ENCODE measurements at places on chromosomes 12 and 14.

DNA sequence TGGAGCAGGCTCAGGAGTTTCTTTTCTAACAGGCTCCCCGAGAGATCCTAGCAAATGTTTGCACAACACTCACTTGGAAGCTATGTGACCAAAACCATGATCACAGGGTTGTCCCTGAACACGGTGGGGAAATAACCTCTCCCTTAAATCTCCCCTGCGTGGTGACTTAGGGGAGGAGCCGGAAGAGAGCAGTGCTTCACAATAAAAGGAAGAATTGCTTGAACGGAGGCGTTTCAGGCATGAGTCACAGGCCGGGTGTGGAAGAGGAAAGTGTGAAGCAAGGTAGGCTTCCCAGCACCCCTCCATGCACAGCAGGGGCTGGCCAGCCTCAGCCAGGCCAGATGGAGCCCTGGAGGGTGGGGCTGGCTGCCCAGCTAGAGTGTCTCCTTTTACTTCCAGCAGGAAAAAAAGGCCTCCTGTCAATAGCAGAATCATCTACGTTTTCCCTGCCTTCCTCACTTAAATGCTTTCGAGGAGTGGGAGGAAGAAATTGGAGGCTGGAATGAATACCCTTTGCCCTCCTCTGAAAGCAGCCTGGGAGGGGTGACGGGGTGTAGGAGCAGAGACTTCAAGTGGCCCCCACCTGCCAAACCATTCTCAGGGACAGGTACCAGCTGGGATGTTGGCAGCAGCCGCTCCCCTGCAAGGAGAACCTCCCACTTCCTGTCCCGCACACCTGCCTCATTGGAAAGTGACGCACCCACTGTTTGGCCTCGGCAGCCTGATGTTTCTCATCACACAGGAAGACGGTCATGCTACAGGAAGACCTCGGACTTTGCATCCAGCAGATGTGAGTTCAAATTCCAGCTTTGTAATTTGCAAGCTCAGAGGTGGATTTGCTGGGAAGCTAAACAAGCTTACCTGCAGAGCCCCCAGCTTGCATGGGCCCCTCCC lies 30.1 kb upstream of the PPP2R5C start:
- H3K27ac ChIP-seq, result peak overlapping the region; percentile 34
- peak; percentile 86 for DNase-seq
- peaks cover 4% of the 10 kb centered on the region for H3K4me1 ChIP-seq
- no peak overlapping the region for H3K4me3 ChIP-seq
- no peaks in the 10 kb centered on the region for H3K27me3 ChIP-seq

DNA sequence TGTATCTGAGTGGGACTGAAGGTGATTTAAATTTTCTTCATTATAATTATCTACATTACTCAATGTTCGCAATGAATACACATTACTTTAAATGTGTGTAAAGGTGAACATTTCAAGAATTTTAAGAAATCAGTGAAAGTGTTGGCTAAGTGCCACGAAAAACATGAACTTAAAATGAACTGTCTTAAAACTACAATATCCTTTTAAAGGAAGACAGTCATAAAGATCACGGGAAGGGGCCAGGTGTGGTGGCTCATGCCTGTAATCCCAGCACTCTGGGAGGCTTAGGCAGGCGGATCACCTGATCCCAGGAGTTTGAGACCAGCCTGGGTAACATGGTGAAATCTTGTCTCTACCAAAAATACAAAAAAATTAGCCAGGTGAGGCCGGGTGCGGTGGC lies 11.2 kb downstream of the MOK start:
- no peak for DNase-seq
- H3K27me3 ChIP-seq, result no peaks in the 10 kb centered on the region
- no peaks in the 10 kb centered on the region for H3K36me3 ChIP-seq
- no peak overlapping the region for H3K4me3 ChIP-seq

DNA sequence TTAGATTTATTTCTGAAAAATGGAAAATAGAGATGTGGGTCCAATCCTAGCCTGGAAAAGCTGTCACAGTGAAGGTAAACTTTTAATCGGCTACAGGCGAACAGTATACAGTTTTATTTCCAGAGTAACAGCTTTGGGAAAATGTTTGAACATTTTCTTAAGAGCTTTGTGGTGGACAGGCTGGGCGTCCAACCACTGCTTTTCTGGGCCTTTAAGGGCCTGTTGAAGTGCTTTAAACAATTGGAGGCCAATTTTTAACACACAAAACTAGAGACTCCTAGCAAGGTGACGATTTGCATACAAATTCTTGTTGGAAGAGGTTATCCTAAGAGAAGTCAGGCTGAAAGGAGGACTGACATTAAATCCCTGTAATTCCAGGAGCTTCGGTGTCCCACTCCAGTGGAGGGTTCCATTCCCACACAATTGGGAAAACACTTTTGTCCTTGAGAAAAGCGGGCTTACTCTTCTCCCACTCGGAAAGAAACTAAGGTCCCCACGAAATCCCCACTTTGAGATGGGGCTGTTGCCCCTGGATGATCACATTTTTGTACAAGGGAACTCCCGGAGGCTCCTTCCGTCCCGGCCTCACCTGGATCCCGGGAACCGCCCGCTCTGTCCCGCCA lies 26.9 kb downstream of the BCL11B start:
- peak; percentile 58 for DNase-seq
- H3K4me1 ChIP-seq, result peaks cover 27% of the 10 kb centered on the region
- peak overlapping the region; percentile 74 for H3K27ac ChIP-seq
- H3K4me3 ChIP-seq, result peak overlapping the region; percentile 31

DNA sequence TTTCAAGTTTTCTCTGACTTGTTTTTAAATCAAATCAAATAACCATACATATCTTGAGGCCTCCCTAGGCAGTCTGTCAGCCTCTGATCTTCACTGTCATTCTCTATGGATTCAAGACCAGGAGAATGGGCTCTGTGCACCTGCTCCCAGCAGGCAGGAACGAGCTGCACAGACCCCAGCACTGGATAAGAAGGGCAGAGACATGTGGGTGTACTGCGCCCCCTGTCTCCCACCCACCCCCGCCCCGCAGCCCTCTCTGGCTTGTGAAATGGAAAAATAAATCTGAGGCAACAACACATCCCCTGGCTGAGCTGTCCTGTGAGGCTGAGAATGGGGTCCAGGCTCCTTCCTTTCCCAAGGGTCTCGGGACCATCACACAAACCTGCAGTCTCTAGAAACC lies 26.3 kb downstream of the CLMN start:
- H3K27me3 ChIP-seq, result no peaks in the 10 kb centered on the region
- no peaks in the 10 kb centered on the region for H3K4me1 ChIP-seq
- no peak overlapping the region for H3K27ac ChIP-seq
- H3K4me3 ChIP-seq, result no peak overlapping the region
- no peaks in the 10 kb centered on the region for H3K36me3 ChIP-seq
- no peak for DNase-seq

GRCh38 chr12:92756898-92757596 lies 54.3 kb downstream of the PLEKHG7 start:
- DNase-seq, result no peak
- no peak overlapping the region for H3K4me3 ChIP-seq
- no peak overlapping the region for H3K27ac ChIP-seq
- H3K27me3 ChIP-seq, result no peaks in the 10 kb centered on the region
- H3K36me3 ChIP-seq, result no peaks in the 10 kb centered on the region

GRCh38 chr12:87670448-87670847 lies 358.8 kb downstream of the C12orf50 start:
- no peaks in the 10 kb centered on the region for H3K27me3 ChIP-seq
- DNase-seq, result no peak
- no peak overlapping the region for H3K27ac ChIP-seq
- no peaks in the 10 kb centered on the region for H3K36me3 ChIP-seq

- H3K27ac ChIP-seq, result no peak overlapping the region
- no peaks in the 10 kb centered on the region for H3K4me1 ChIP-seq
- DNase-seq, result no peak
- H3K4me3 ChIP-seq, result no peak overlapping the region
These were observed 21.8 kb downstream of the HOXC4 start for GRCh38 chr12:54075409-54075808.

DNA sequence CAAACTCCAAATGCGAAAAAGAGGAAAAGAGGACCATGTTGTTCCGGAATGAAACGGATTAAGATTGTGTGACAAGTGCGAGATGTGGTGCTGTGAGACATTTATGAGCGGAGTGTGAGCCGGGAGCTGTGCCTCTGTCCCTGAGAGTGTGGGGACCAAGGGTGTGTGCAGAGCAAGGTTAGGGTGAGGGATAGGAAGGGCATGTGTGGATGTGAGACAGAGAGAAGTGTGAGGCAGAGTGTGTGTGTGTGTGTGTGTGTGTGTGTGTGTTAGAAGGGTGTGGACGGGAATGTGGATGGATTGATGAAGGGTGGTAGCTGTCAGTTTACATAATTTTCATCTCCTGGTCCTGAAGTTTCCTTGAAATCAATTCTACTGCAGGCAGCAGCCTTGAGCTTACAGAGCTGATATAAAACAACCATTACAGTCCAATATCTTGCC lies 4.3 kb upstream of the OTX2 start:
- peaks cover 2% of the 10 kb centered on the region for H3K4me1 ChIP-seq
- no peaks in the 10 kb centered on the region for H3K36me3 ChIP-seq
- no peak overlapping the region for H3K4me3 ChIP-seq
- DNase-seq, result peak; percentile 67

DNA sequence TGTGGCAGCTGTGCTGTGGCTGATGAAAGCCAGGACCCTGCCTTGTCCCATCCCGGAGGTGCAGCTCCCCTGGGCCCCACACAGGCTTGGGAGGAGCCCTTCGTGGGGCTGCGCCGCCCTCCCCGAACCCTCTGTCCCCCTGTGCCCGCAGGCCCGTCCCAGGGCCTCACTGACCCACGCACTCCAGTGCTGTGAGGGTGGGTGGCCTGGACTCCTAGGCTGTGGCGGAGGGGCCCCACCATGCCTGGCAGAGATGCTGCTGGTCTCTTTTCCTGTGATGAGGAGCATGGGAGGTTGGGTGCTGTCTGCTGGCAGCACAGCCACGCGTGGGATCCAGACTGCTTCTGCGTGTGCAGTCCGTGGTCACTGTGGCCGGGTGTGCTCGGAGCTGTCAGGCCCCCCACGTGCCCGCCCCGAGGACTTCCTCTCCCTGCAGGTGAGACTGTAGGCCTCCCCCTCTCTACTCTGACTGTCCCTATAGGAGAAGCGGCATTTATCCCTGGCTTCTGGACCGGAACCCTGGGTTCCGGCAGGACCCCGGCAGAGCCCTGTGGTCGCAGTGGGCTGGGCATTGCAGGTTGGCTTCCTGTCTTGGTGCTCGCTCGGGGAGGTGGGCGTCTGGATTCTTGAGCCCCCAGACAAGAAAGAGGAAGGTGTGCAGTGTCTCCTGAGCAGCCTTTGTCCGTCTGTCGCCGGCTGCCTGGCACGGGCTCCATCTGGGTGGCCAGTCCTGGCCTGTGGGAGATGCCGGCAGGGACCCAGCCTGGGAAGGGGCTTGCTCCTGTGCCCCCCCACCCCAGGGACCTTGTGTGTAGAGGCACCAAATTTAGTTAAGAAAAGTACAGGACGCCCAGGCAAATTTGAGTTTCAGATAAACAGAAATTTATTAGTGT lies 2.3 kb downstream of the MTA1 start:
- H3K4me1 ChIP-seq, result peaks cover 4% of the 10 kb centered on the region
- H3K27me3 ChIP-seq, result no peaks in the 10 kb centered on the region
- H3K4me3 ChIP-seq, result no peak overlapping the region
- no peak overlapping the region for H3K27ac ChIP-seq
- peaks cover 2% of the 10 kb centered on the region for H3K36me3 ChIP-seq

DNA sequence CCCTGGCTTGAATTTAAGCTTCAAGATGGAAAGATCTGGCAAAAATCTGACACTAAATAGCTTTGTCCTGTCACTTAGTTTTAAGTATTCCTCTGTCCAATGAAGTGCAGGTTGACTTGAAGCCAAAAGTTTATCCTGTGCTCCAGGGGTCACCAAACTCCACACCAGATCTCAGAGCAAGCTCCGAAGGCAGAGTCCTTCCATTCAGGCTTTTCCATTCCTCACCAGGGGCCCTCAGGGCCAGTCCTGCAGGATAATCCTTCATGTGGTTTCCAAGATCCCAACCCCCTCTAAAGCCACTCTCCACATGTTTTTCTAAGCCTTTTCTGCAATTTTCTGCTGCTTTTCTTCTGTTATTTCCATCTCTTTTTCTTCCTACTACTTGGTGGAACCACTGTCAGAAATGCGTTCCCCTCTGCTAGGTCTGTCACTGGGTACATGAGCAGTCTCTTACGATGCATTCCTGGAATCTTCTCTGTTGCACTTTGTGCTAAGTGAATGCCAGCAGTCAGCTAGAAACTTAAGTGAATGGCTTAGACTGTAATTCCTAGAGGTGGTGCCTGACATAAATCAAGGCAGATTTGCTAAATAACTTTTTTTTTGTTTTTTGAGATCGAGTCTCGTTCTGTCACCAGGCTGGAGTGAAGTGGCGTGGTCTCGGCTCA lies 251.4 kb downstream of the MSRB3 start:
- H3K27me3 ChIP-seq, result no peaks in the 10 kb centered on the region
- H3K4me1 ChIP-seq, result no peaks in the 10 kb centered on the region
- no peak overlapping the region for H3K4me3 ChIP-seq
- no peak overlapping the region for H3K27ac ChIP-seq

DNA sequence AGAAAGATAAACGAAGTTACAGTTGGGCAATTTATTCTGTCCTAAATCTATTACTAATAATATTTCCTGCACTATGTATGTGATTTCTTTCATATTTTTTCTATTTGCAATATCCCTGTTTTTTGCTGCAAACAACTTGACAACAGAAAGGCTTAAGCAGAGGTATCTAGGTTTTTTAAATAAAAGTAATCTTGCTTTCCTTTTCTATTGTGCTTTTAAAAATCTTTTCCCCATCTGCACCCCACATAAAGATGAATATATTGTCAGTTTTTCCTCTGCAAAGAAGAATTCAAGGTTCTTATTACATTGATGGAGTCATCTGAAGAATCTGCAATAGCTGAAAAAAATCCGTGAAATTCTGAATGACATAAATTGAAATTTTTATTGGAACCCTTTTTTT lies 502 bp upstream of the RALGAPA1 start:
- DNase-seq, result no peak
- no peak overlapping the region for H3K4me3 ChIP-seq
- H3K36me3 ChIP-seq, result no peaks in the 10 kb centered on the region
- no peaks in the 10 kb centered on the region for H3K27me3 ChIP-seq
- no peak overlapping the region for H3K27ac ChIP-seq

DNA sequence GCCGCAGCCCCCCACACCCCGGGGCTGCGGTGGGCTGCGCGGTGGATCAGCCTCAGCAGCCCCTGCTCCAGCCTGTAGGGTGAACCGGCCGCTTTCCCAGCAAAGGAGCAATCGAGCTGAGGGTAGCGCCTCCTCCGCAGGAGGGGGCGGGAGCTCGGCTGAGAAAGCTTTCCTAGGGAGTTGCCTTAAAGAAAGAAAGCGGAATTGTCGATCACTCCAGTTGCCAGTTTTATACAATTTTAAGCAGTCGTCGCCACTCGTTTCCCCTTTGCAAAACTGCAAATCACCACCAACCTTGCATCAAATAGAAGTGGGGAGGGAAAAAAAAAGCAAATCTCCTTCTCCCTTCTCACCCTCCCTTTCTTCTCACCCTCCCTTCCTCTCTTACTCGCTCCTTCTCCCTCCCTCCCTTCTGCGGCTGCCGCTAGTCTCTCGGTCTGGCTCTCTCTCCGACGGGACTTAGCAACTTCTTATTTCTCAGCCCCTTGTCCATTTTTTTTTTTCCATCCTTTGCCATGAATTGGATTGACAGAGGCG lies at the start of gene PDE3A:
PDE3A (plus strand) TSS at position 424 of the 537 bp plus-strand sequence. CDS start 748 bp downstream, outside the sequence.
- no peaks in the 10 kb centered on the region for H3K4me1 ChIP-seq
- peak within 1 kb of the TSS; percentile 79 for H3K4me3 ChIP-seq
- no peak within 1 kb of the TSS for H3K27ac ChIP-seq
- peaks cover 1% of the 10 kb centered on the region for H3K27me3 ChIP-seq
